Breast epithelium (tissue), 4 donors: ENCODE measurements at places on chromosomes 7 and 10. TPM values are rescaled to one million over a fixed set of nuclear protein-coding genes. Genes with fewer than 3 reads are reported as not detected.

DNA sequence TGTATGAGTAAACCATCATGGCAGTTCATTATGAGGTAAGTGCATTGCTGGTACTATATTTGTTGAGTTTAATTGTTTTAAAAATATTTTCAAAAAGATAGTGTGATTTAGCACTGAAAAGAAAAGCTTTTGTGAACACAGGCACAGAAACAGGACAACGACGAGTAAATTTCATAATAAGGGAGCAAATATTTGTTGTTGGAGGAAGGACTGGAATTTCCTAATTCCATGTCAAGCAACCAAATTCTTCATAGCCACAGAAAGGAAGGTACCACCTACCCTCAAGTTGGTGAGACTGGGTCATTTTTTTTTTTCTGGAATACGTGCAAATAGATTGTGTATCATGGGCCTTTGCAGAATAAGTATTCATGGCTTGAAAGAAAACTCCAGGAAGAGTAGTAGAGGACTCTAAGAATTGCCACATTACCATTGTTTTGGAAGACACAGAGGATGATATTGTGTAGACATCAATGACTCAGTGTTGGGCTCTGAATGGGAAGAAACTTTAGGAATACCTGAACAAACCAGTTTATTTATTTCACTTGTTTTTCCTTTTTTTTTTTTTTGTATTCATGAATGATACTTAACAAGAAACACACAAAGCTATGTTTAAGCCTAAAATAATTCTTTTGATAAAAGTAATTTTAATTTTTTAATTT, 7.8 kb downstream of the UBE2D4 start:
- no peaks in the 10 kb centered on the region for H3K36me3 ChIP-seq
- no peaks in the 10 kb centered on the region for H3K4me1 ChIP-seq
- no peak overlapping the region for H3K27ac ChIP-seq
- H3K4me3 ChIP-seq = no peak overlapping the region

DNA sequence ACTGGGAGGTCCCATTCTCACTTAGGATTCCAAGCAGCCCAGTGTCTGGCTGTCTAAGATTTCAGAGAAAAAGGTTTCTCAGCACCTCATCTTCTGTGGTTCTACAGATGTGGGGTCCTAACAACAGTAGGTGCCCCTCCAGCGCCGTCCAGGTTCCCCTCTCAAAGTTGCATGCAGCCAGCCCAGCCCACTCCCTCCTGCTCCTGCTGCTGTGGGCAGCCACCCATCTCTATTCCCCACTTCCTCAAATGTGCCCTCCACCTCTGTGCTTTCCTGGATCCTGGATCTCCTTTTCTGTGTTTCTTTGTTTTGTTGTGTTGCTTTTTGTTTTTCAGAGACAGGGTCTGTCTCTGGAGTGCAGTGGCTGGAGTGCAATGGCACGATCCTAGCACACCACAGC, 13.3 kb upstream of the SLC18A3 start:
- no peaks in the 10 kb centered on the region for H3K4me1 ChIP-seq
- no peaks in the 10 kb centered on the region for H3K27me3 ChIP-seq
- no peaks in the 10 kb centered on the region for H3K36me3 ChIP-seq

DNA sequence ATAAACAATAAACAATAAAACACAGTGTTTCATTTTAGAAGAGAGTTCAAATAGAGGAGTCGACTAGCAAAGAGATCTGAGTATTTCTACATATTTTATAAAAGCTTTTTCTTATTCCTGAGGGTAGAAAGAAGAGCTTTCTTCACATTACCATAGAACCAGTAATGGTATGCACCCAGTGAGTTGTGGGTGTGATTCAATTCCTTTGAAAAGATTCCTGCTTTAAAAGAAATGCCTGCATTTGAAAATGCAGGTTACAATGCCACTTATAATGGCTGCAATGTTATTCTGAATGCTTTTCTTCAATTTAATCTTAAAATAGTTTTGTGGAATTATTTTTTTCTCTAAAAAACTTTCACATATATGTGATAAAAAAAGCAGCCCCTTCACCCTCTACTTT, 178.1 kb downstream of the CDC14C start:
- DNase-seq = no peak
- no peak overlapping the region for H3K27ac ChIP-seq
- no peaks in the 10 kb centered on the region for H3K4me1 ChIP-seq
- H3K36me3 ChIP-seq = no peaks in the 10 kb centered on the region

GRCh38 chr10:28095791-28096378, 97.0 kb upstream of the ODAD2 start:
- DNase-seq = no peak
- H3K4me1 ChIP-seq = no peaks in the 10 kb centered on the region
- no peak overlapping the region for H3K27ac ChIP-seq
- no peaks in the 10 kb centered on the region for H3K27me3 ChIP-seq

DNA sequence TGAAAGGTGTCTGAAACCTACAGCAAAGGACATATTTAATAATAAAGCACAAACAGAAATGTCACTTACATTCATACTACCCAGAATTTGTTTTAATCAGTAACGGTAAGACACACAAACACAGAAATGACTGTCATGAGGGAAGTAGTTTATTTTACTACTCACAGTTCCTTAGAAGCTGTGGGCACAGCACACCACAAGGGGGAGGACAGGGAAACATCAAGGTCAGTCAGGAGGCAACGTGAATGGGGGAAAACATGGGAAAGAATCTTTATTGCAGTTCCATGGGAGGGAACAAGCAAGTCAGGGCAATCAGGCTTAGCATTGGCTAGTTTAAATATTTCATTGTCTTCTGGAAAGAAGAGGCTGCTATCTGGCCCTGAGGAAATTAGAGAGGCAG, 123.8 kb upstream of the PDSS1 start:
- no peak for DNase-seq
- H3K4me1 ChIP-seq = no peaks in the 10 kb centered on the region
- H3K27ac ChIP-seq = no peak overlapping the region

DNA sequence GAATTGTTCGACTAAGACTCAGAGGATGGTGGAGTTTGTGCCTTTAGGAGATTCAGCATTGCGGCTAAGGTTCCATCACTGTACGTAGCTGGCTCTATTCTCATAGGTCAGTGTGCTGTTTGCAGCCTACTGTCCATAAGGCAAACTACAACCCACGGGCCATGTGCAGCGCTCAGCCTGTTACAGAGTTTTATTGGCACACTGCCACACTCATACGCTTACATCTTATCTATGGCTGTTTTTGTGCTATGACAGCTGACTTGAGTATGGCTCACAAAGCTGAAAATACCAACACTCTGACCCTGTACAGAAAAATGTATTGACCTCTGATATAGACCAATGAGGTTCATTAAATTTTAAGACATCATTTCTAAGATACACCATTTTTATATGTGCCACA, 114.5 kb downstream of the ARID5B start:
- H3K27me3 ChIP-seq = no peaks in the 10 kb centered on the region
- H3K4me1 ChIP-seq = no peaks in the 10 kb centered on the region
- no peak overlapping the region for H3K4me3 ChIP-seq
- no peak for DNase-seq

- no peaks in the 10 kb centered on the region for H3K27me3 ChIP-seq
- no peaks in the 10 kb centered on the region for H3K36me3 ChIP-seq
- no peak overlapping the region for H3K4me3 ChIP-seq
- DNase-seq = no peak
- H3K4me1 ChIP-seq = no peaks in the 10 kb centered on the region
- no peak overlapping the region for H3K27ac ChIP-seq
These were observed 9.5 kb upstream of the FOXL3 start for GRCh38 chr7:280461-280860.

GRCh38 chr7:68183176-68183575, 1186.5 kb downstream of the TYW1 start:
- no peaks in the 10 kb centered on the region for H3K36me3 ChIP-seq
- no peaks in the 10 kb centered on the region for H3K4me1 ChIP-seq
- no peaks in the 10 kb centered on the region for H3K27me3 ChIP-seq
- H3K4me3 ChIP-seq = no peak overlapping the region
- no peak overlapping the region for H3K27ac ChIP-seq

The TUBAL3 gene
- not detected for total RNA-seq

DNA sequence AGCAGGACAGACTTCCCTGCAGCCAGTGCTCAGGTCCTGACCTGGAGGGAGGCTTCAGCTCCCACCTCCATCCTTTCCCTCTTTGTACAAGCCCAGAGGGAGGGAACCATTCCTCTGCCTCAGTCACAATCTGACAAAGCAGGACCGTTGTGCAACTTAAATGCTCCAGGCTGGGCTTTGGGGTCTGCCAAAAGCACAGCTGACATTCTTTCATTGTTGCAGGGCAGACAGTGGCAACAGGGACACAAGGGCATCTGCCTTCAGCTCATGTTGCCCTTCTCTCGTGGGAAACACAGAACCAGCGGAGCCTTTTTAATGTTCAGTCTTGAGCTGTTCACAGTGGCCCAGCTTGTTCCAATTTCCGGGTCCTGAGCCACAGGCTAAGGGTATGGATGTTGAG, 155.7 kb upstream of the TNS3 start:
- H3K4me1 ChIP-seq = no peaks in the 10 kb centered on the region
- no peak overlapping the region for H3K27ac ChIP-seq
- no peak overlapping the region for H3K4me3 ChIP-seq
- no peaks in the 10 kb centered on the region for H3K27me3 ChIP-seq
- no peak for DNase-seq

The SNX10 gene
- total RNA-seq = 13.4 TPM

The TFR2 gene
- not detected for total RNA-seq

The PLCE1 gene
- 6.2 TPM for total RNA-seq

GRCh38 chr10:48554656-48555055, 50.2 kb downstream of the ARHGAP22 start:
- no peaks in the 10 kb centered on the region for H3K27me3 ChIP-seq
- H3K4me1 ChIP-seq = no peaks in the 10 kb centered on the region
- no peaks in the 10 kb centered on the region for H3K36me3 ChIP-seq
- no peak overlapping the region for H3K27ac ChIP-seq

GRCh38 chr7:46162609-46163008, 241.5 kb upstream of the IGFBP3 start:
- no peak overlapping the region for H3K4me3 ChIP-seq
- no peaks in the 10 kb centered on the region for H3K4me1 ChIP-seq
- H3K36me3 ChIP-seq = no peaks in the 10 kb centered on the region
- DNase-seq = no peak
- no peak overlapping the region for H3K27ac ChIP-seq

The HHEX gene
- 4.4 TPM for total RNA-seq

The ACSL5 gene
- total RNA-seq = 31.8 TPM

DNA sequence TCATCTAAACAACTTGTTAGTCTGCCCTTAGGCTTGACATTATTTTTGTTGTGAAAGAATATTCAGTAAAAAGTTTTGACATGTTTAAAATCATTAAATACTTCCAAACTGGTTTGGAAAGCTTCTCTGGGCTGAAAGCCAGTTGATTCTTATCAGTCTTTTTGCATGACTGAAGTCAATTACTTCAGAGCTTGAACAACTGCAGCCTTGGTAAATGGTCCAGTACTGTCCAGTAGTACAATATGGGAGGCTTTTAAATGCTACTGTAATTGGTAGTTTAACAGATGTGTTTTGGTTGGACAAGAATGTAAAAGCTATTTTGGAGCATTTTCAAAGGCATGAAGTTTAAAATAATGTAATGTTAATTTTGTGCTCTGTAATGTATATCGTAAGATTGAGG, 103.4 kb downstream of the SDK1 start:
- no peaks in the 10 kb centered on the region for H3K36me3 ChIP-seq
- no peak overlapping the region for H3K27ac ChIP-seq
- H3K27me3 ChIP-seq = no peaks in the 10 kb centered on the region

- H3K27ac ChIP-seq = no peak overlapping the region
- no peak for DNase-seq
- H3K36me3 ChIP-seq = no peaks in the 10 kb centered on the region
- H3K4me1 ChIP-seq = no peaks in the 10 kb centered on the region
- no peaks in the 10 kb centered on the region for H3K27me3 ChIP-seq
These were observed 91.6 kb downstream of the PPP1R9A start for GRCh38 chr7:94999069-94999351.

The ZCCHC24 gene
- total RNA-seq = 48.8 TPM

DNA sequence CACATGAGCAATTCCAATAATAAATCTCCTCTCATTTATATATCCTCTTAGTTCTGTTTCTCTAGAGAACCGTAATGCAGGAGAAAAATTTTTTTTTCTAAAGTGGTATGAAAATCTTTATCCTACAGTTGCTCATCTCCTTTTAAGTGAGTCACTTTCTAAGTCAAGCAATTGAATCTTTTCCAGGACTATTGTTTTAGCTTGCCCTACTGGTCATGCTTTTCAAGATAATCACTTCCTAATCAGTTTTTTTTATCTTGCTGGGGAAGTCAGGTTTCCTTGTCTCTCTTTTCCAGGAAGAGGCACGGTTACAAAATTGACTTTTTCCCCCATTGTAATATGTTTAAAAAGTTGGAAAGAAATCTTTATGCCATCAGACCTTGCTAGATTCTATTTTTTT, 44.0 kb downstream of the INPP5F start:
- H3K27me3 ChIP-seq = no peaks in the 10 kb centered on the region
- no peak overlapping the region for H3K4me3 ChIP-seq
- no peak for DNase-seq
- H3K27ac ChIP-seq = no peak overlapping the region
- H3K4me1 ChIP-seq = no peaks in the 10 kb centered on the region

GRCh38 chr7:101882005-101882421, 64.6 kb downstream of the CUX1 start:
- H3K4me1 ChIP-seq = no peaks in the 10 kb centered on the region
- H3K4me3 ChIP-seq = no peak overlapping the region
- DNase-seq = no peak
- H3K36me3 ChIP-seq = no peaks in the 10 kb centered on the region
- H3K27me3 ChIP-seq = no peaks in the 10 kb centered on the region
- no peak overlapping the region for H3K27ac ChIP-seq

DNA sequence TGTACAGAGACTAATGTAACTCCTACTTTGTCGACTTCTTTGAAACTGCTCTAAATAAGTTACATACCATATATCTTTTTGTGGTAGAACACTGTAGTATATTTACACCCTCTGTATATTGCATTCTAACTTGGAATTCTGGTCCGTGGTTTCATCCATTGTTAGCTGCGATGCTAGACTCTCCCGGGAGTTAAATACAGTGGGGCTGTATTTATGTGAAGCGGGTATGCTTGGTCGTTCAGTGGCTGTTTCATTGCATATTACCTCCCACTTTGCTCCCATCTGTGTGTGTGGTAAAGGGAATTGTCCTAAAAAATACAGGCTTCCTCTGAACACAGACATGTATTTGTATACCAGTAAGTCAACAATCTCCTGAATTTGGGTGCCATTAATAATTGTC, 231.1 kb downstream of the SLC25A13 start:
- H3K36me3 ChIP-seq = no peaks in the 10 kb centered on the region
- no peaks in the 10 kb centered on the region for H3K4me1 ChIP-seq
- no peaks in the 10 kb centered on the region for H3K27me3 ChIP-seq
- no peak for DNase-seq
- H3K4me3 ChIP-seq = no peak overlapping the region
- H3K27ac ChIP-seq = no peak overlapping the region

The ACTL6B gene
- not detected for total RNA-seq

- H3K36me3 ChIP-seq = no peaks in the 10 kb centered on the region
- H3K4me3 ChIP-seq = no peak overlapping the region
- H3K4me1 ChIP-seq = no peaks in the 10 kb centered on the region
- no peak for DNase-seq
- no peak overlapping the region for H3K27ac ChIP-seq
These were observed 164.6 kb downstream of the PTEN start for GRCh38 chr10:88028072-88028471.
